AG08395 (cell line): ENCODE measurements at places on chromosomes 4 and X.

GRCh38 chr4:149498246-149498645 lies 317.4 kb downstream of the IQCM start:
- no peak for DNase-seq

DNA sequence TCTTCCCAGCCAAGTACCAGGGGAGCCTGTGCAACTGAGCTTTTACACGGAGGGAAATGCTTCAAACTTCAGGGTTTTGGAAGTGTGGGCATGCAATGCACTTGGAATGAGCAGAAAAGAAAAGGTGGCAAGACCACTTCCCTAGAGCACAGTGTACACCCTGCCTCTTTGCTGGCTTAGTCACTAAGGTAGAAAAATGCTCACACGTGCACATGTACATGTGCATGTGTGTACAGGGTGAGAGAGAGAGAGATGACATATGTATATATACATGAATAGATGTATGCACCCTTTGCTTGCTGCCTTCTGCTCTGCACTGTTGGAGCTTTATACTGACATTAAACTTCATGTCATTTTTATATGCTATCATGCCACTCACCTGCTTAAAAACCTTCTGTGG lies 7.9 kb upstream of the KLF3 start:
- DNase-seq: no peak

DNA sequence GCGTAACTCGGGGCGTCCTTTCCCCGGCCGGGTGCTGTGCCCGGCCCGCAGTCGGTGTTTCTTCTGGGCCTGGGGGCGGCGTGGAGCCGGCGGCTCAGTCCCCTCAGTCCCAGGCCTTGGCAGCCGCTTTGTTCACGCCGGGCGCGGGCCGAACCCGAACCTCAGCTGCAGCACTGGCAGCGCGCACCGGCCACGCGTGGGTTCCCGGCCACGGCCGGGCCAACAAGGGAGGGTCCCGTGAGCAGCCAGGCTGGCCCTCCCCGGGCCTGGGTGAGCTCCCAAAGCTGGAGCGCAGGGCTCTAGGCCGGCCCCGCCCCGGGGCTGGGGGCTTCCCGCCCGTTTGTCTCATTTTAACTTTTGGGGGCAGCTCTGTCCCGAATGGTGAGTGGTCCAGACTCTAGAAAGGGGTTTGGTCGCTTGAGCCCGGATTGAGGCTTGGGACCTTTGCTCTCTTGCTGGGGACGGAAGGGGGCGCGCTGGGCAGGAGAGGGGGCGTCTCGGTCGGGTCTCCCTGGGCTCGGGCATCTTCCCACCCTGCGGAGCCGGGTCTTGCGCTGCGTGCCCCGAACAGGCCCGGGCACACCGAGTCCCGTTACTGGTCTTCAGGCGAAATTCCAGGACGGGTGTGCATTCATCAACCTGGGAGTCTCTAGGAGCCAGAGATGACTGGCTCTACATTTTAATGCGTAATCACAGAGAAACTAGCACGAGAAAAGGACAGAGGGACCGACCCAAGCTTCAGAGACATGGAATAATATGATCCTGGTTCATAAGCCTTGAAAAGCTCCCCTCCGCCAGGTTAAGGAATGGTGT lies 177.1 kb downstream of the CBR4 start:
- DNase-seq: peak; percentile 40

- DNase-seq: no peak
Measured at GRCh38 chr4:69056921-69057550, 39.2 kb upstream of the UGT2B7 start.

DNA sequence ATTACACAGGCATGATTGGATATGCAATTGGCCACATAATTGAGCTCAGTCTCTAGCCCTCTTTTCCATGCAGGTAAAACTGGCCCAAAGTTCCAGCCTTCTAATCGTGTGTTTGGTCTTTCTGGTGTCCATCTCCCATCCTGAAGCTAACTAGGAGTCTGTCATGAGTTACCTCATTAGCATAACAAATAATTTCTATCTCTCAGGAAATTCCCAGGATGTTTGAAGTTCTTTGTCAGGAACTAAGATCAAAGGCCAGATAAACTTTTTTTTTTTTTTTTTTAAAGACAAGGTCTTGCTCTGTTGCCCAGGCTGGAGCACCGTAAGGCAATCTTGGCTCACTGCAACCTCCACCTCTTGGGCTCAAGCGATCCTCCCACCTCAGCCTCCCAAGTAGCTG lies 15.8 kb downstream of the ATXN3L start:
- no peak for DNase-seq

GRCh38 chrX:77415161-77415560 lies 32.0 kb upstream of the FGF16 start:
- DNase-seq: no peak

- DNase-seq: peak; percentile 35
Measured at GRCh38 chr4:182449186-182449929, 206.2 kb downstream of the TENM3 start.

GRCh38 chrX:106649523-106650428 lies 38.0 kb downstream of the RADX start:
- no peak for DNase-seq

- peak; percentile 47 for DNase-seq
Measured at GRCh38 chr4:19309378-19309777, 942.3 kb upstream of the SLIT2 start.

DNA sequence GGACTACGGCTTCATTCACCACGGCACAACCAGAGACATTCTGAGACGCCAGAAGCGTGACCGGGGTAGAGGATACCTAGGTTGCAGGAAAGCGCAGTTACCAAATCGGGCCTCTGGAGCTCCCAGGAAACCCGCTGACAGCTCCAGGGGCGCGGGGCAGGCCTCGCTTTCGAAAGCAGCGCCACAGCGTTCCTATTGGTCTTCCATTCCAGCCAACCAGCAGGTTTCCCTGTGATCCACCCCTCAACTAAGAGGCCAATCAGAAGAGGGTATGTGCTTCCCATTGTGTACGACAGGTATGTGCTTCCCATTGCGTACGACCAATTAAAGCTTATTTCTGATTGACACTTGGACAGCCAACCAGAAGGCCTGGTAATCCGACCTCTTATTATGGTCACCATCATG lies 14.9 kb downstream of the SNX12 start:
- DNase-seq: no peak
